ENCODE measurements at places on chromosomes 16 and 17. TPM values are rescaled to one million over a fixed set of nuclear protein-coding genes. Genes with fewer than 3 reads are reported as not detected.

VAT1L gene
- 3.1 TPM for total RNA-seq

DPEP3 gene
- not detected for total RNA-seq

DNA sequence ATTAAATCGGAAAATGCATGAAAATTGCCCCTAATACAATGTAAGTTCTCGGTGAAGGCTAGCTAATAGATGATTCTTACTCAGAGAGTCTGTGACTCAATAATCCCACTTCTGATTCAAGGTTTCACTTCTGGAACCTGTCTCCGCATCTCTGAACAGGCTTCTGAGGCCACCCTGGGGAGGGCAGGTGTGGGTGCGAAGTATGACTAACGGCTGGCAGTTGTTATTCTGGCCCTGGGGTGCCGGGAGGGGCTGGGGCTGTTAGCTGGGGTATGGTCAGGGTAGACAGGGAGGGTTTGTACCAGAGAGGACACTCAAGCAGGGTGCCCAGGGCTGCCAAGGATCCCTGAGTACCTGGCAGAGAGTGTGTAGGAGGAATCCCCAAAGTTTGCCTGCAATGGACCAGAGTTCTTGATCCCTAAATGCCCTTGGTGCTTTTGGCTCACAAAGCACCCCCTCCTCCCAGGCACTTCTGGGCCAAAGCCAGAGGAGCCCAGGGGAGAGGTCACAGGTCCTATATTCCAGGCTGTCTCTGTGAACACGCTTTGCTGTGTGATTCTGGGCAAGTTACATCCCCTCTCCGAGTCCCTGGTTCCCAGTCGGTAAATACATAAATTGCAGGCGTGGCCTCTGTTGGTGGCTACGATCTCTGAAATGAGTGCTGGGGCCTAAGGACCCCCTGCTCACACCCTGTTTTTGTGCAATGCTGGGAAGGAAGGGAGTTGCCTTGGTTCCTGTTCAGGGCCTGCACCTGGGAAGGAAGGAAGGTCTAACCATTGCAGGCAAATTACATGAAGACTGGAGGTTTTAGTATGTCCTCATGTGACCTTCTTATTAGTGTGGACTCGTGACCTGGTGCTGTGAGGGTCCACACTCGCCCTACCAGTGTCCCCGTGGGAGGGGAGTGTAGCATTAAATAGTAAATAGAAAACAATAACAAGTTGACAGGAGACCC lies 49.9 kb upstream of the CPNE2 start:
- H3K4me3 ChIP-seq = no peak overlapping the region
- H3K27me3 ChIP-seq = no peaks in the 10 kb centered on the region
- H3K36me3 ChIP-seq = no peaks in the 10 kb centered on the region
- no peaks in the 10 kb centered on the region for H3K4me1 ChIP-seq

GRCh38 chr17:18327093-18327492 lies 12.0 kb downstream of the SMCR8 start:
- no peaks in the 10 kb centered on the region for H3K36me3 ChIP-seq
- H3K27me3 ChIP-seq = no peaks in the 10 kb centered on the region
- H3K4me3 ChIP-seq = no peak overlapping the region
- no peaks in the 10 kb centered on the region for H3K4me1 ChIP-seq
- DNase-seq = no peak
- H3K27ac ChIP-seq = no peak overlapping the region

- peaks cover 10% of the 10 kb centered on the region for H3K4me1 ChIP-seq
- no peaks in the 10 kb centered on the region for H3K36me3 ChIP-seq
- H3K27me3 ChIP-seq = peaks cover 52% of the 10 kb centered on the region
- DNase-seq = peak; percentile 82
- H3K4me3 ChIP-seq = peak within 1 kb of the TSS; percentile 94
Measured at GRCh38 chr17:49575679-49576087, at the start of gene NXPH3. TSS of gene NXPH3 (plus strand) at chr17:49575871. CDS start at chr17:49576220, 349 bp downstream.

GRCh38 chr16:396605-397004 lies 394 bp upstream of the NME4 start:
- no peaks in the 10 kb centered on the region for H3K36me3 ChIP-seq
- H3K27ac ChIP-seq = peak overlapping the region; percentile 87
- peak overlapping the region; percentile 82 for H3K4me3 ChIP-seq
- peak; percentile 80 for DNase-seq
- peaks cover 19% of the 10 kb centered on the region for H3K4me1 ChIP-seq

- no peak overlapping the region for H3K27ac ChIP-seq
- H3K4me3 ChIP-seq = no peak overlapping the region
- no peaks in the 10 kb centered on the region for H3K4me1 ChIP-seq
Measured at GRCh38 chr16:80527297-80527696, 13.5 kb upstream of the DYNLRB2 start.

DNA sequence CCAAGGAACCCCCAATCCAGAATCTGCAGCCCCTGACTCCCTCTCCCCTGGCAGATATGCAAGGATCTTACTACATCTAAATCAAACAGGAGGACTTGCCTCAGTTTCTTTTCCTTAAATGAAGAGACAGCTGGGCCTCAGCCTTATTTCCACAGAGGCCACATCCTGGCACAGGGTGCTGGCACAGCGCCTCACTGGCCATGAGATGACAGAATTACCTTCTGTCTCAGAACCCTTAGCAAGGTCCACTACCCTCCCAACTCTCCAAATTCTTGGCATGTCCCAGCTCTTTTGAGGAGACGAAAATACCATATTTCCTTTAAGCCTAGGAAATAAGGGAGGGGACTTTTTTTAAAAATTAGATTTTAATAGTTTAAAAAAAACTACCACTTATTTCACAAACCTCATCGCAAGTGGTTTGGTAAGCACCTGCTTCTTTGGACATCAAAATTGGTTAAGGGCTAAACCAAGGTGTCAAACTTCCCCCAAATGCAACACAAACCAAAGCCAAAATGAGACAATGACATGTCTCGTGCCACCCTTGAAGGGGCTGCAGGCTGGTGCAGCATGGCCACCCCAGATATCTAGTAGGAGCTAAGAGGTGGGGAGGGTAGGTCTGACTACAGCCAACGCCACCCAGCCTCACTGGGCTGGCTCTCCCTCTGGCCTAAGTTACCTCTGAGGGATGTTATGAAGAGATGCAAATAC lies 25.3 kb downstream of the FAM117A start:
- H3K27ac ChIP-seq = no peak overlapping the region
- no peak overlapping the region for H3K4me3 ChIP-seq
- no peaks in the 10 kb centered on the region for H3K4me1 ChIP-seq
- no peak for DNase-seq
- no peaks in the 10 kb centered on the region for H3K36me3 ChIP-seq
- no peaks in the 10 kb centered on the region for H3K27me3 ChIP-seq

All from hepatocyte (in vitro differentiated cells).